ENCODE measurements at places on chromosomes 7 and 10.

GRCh38 chr10:12432402-12433189, 83.2 kb downstream of the CAMK1D start:
- DNase-seq, result no peak

DNA sequence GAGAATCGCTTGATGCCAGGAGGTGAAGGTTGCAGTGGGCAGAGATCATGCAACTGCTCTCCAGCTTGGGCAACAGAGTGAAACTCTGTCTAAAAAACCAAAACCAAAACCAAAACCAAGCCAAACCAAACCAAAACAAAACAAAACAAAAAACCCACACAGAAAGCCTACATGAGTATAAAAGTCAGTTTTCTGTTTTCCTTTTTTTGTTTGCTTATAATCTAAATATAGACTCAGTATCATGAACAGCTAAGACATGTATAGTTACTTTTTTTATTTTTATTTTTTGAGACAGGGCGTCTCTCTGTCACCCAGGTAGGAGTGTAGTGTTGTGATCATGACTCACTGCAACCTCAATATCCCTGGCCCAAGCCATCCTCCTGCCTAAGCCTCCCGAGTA, 16.8 kb upstream of the MTPN start:
- no peak for DNase-seq

- no peak for DNase-seq
Measured at GRCh38 chr10:22978287-22978686, 50.4 kb downstream of the ARMC3 start.

- no peak for DNase-seq
Measured at GRCh38 chr10:124130198-124130900, 37.0 kb upstream of the CHST15 start.

GRCh38 chr7:115387137-115387536, 465.2 kb downstream of the MDFIC start:
- no peak for DNase-seq

- DNase-seq, result no peak
Measured at GRCh38 chr10:45371560-45371959, 2.5 kb upstream of the ALOX5 start.

GRCh38 chr10:104299031-104299904, 30.3 kb downstream of the GSTO2 start:
- no peak for DNase-seq

DNA sequence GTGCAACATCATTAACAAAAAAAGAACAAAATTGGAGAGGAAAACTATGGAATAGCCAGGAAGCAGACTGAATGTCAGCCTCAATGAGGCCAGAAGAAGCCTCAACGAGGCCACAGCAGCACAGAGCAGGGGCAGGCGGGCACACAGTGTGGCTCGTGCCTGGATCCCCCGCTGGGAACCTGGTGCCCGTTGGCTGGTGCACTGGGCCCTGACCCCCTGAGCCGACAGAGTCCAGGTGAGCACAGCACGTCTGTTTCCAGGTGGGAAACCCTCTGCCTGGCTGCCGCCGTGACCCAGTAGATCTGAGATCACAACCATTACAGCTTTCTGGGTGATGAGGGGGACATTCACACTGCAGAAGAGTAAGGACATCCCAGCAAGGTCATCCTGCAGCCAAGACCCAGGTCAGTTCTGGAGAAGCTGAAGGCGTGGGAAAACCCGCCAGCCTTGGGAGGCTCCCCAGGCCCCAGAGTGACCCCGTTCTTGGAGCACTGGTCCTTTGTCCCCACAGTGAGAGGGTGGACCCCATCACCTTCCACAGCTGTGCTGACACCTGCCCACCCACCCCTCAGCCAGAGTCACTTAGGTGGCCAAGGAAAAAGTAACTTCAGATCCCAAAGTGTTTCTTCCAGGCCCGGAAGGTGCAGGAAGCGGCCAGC, 222.1 kb downstream of the ADARB2 start:
- DNase-seq, result no peak

DNA sequence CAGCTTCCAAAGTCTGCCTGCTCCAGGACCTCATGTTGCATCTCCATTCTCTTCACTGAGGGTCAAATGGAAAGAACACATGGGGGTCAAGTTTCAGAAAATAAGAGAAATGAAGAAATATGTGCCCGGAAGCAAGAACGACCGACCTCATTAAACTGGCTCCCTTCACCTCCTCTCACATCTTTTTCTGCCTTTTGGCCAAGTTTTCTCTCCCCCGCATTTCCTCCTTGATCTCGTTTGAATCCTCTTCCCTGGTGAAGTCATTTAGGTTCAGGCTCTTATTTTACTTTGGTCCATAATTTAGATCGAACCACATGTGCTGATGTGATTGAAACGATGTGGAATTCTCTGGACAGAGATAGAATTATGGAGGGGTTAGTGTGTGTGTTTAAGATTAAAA, 44.2 kb downstream of the EGFR start:
- DNase-seq, result no peak

DNA sequence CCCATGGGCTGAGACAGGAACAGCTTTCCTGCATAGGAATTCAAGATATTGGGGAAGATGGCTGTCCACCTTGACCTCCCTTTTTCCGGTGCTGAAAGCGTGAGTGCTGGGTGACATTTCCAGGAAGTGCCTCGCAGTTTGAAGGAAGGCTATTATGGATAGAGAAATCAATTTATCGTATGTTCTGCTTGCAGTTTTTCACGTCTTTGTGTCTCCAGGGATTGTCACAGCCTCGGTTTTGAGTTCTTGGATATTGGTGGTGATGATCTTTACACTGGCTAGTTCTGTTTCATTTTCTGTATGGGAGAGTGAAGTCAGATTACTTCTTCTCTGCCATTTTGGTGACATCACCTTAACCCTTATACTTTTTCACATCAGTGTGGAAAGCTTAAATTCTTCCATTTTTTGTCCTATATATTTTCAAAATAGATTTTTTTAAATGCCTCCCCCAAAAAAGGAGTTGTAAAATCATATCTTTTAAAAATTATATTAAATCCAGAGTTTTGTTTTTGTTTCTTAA, 102.5 kb upstream of the APBB1IP start:
- no peak for DNase-seq

DNA sequence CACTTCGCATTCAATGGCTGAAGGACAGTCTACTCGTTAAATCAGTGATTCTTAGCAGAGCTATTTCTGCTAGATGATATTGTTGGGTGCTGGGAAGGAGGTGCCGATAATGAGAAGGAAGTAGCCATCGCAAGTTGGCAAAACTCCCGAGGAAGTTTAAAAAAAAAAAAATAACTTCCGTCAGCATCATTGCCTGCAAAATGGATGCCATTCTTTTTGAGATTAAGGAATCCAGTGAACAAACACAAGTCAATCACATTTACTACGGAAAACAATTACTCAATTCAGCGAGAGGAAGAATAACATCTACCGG, 74.4 kb upstream of the SFMBT2 start:
- DNase-seq, result no peak

DNA sequence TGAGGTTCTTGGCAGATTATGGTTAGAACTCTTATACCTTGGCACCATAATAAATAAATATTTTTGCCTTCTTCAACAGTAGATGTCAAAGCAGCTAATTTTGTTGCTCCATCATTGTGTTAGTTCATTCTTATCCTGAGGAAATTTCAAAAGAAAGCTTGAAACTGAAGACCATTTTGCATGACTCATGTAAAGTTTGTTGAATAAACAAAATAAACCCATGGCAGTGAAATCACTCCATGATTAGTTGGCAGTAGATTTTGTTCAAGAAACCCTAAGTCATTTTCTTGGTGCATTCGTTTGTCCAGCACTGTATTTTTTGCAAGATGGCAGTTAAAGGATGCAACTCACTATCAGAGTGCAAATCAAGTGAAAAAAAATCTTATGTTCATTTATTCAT, 91.6 kb downstream of the HECW1 start:
- DNase-seq, result no peak

DNA sequence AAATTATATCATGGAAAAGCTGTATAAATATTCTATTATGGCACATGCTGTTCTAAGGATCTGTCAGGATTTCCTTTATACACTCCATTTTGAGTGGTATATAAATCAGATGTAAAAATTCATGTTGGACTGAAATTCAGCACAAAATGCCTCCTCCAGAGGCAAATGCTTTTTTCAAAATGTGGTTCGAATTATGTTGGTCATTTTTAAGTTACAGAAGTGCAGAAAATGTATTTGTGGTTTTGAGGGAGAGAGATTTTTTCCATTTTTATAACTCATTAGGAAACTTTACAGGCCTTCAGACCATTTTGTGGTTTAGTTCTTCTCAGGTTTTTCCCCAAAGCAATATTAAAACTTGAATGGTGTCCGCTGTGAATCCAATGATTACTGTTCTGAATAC, 2.9 kb downstream of the PPP1R3A start:
- DNase-seq, result no peak

GRCh38 chr10:63798599-63799498, 277.6 kb downstream of the REEP3 start:
- DNase-seq, result no peak

DNA sequence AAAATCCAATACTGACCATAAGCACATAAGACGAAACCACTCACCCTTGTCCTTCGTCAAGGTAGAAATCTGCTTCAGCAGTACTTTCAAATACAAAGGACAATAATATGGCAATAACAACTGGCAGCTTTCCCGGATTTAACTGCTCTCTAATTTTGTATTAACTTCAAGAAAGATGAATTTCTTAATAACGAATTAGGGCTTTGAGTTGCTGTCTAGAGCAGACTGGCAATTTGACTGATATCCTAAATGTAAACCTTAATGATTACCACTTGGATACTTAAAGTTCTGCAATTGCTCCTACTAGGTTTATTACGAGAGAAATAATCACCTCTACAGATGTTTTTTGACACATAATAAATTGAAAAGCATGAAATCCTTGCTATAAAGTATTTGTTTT, 418.7 kb downstream of the MAGI2 start:
- DNase-seq, result peak; percentile 60

DNA sequence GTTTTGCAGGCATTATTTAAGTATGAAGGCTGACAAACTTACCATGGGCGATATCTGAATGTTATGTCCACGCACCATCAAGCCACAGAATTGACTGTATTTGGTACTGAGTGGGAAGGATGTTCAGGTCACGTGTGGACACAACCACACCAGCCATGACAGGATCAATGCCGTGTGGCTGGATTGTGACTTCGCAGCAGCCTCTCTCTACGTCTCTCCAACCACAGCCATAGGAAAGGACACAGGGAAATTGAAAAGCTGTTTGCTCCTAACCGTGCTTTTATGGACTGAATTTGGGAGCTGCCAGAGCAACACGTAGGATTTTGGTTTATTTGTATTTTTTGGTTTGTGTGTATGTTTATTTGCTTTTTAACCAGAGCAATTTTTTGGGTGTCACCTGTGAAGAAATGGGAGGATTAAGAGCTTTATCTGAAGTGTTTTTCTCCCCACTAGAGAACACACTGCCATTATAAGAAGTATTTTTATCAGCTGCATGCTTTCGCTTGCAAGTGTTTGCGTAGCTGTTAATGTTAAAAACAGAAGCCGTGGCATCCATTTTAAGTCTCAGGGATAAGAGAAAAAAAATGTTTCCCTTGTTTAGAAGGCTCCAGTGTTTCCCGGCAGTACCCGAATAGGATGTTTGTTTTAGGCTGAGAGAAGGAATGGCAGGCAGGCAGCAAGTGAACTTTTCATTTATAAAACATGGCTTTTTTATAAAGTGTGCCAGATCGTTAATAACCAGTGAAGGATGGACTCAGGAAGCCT, 401.1 kb upstream of the NFE2L3 start:
- no peak for DNase-seq

DNA sequence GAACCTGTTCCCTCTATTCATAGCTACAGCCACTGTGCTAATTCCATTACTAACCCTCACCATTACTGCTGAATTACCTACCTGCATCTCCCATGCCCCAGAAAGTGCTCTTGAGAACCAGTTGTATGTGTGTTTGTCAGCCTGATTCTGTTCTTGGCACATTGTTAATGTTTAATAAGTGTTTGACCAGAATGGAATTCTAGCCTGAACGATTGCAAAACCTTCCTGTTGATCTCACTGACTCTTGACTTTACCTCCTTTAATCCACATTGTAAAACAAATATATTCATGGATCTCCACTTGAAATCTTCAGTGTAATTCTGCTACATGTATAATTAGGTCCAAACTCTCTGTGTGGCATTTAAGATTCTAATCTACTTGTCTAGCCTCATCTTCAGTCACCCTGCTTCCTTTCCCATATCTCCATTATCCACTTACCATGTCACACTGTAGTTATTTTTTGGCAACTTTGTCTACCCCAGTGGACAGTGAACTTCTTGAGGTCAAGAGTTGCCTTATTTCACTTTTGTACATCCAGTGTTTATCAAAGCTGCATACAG, 4.9 kb downstream of the ZNF277 start:
- no peak for DNase-seq

GRCh38 chr10:74994854-74995253, 116.6 kb upstream of the SAMD8 start:
- DNase-seq, result no peak

DNA sequence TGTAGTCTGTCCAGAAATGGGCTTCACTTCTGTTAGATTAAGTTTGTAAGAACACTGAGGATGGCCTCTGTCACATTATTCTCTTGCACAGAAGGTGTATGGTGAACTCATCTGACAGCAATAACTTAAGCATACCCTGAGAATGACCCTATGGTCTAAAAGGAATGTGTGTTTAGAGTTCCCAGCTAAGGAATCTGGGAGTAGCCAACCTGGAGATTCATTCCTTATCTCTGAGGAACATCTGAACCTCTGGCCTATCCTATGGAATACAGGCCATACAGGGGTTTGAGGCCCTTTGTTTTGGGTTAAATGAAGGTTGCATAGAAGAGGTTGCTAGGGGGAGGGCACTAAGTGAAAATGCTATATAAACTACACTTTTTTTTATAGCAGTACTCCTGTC, 41.4 kb downstream of the LAMB4 start:
- no peak for DNase-seq

GRCh38 chr7:4009211-4010060, 672.7 kb upstream of the FOXK1 start:
- no peak for DNase-seq

- DNase-seq, result no peak
Measured at GRCh38 chr7:17120756-17121155, 177.7 kb upstream of the AHR start.

DNA sequence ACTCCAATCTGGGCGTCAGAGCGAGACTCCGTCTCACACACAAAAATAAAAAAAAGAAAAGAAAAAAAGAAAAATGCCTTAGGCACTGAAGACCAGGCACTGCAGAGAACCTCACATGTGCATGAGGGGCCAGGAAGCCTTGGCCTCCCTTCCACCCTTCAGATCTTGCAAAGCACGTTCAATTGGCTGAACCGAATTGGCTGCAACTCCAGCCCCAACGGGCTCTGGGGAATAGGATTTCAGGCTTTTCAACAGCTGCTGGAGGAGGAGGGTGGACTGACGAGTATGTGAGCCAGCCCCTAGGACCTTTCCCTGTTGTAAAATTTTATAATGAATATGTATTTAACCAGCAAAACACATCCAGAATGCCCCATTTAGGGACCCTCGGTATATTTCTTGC, 16.7 kb downstream of the TMEM120A start:
- no peak for DNase-seq

GRCh38 chr7:132051311-132051710, 494.9 kb upstream of the PODXL start:
- no peak for DNase-seq

GRCh38 chr10:114730291-114730690, 72.2 kb upstream of the ABLIM1 start:
- no peak for DNase-seq
